ENCODE measurements at places on chromosomes 6 and 20. TPM values are rescaled to one million over a fixed set of nuclear protein-coding genes. Genes with fewer than 3 reads are reported as not detected.
A peak's percentile ranks its signal among the peaks of the same experiment; 100 is the strongest.

Gene TSHZ2
- total RNA-seq = 9.6 TPM

GRCh38 chr6:18261877-18262276, 2.5 kb downstream of the DEK start:
- DNase-seq = no peak

Gene XKR7
- not detected for total RNA-seq

Gene BHLHE23
- not detected for total RNA-seq

Gene PROKR2
- total RNA-seq = not detected

GRCh38 chr6:114108119-114109002, 137.4 kb upstream of the HDAC2 start:
- DNase-seq = no peak

Gene TNNC2
- total RNA-seq = not detected

- DNase-seq = no peak
These were observed 33.5 kb downstream of the SNX3 start for GRCh38 chr6:108227290-108227689.

DNA sequence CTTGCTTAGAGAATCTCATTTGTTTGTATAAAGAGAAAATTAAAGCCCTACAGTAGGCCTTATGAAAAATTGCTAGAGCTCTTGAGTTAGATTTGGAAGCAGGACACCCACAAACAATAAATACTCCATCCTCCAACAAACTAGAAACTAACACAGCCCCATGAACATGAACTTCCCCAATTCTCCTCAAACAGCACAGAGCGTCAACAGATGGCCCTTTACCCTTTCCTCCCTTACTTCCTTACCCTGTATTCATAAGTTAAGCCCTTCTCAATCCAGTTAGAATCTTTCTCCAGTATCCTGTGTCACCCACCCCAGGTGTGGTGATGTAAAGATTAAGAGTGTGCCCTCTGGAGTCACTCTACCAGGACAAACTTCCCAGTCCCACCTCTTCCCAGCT, 113.7 kb downstream of the UNC5CL start:
- no peak for DNase-seq

- DNase-seq = no peak
These were observed 96.9 kb downstream of the PRSS35 start for GRCh38 chr6:83609248-83609647.

GRCh38 chr6:17466147-17466546, 72.8 kb downstream of the CAP2 start:
- DNase-seq = no peak

Gene C4B
- total RNA-seq = 7.7 TPM

Gene GMEB2
- 26.1 TPM for total RNA-seq

- no peak for DNase-seq
These were observed 106.4 kb downstream of the JARID2 start for GRCh38 chr6:15352220-15352619.

GRCh38 chr6:56789879-56790278, 147.2 kb upstream of the DST start:
- no peak for DNase-seq

Gene SLC23A2
- 24.3 TPM for total RNA-seq

DNA sequence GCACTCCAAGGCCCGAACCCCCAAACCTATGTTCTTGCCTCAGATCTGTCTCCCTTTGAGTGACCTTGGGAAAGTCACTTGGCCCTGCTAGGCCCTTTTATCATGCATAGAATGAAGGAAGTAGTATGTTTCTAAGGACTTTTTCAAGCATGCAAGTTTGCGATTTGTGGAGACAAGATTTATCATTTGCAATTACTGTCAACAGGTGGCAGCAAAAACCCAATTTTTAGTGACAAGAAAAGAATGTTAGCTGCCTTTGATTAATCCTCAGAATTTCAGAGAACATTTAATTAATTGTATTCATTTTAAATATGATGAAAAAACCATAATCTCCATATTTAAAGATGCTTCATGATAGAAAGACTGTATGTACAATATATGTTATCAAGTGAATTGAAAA, 28.3 kb upstream of the PREP start:
- DNase-seq = no peak

GRCh38 chr20:34843421-34843820, 18.0 kb upstream of the NCOA6 start:
- no peak for DNase-seq

DNA sequence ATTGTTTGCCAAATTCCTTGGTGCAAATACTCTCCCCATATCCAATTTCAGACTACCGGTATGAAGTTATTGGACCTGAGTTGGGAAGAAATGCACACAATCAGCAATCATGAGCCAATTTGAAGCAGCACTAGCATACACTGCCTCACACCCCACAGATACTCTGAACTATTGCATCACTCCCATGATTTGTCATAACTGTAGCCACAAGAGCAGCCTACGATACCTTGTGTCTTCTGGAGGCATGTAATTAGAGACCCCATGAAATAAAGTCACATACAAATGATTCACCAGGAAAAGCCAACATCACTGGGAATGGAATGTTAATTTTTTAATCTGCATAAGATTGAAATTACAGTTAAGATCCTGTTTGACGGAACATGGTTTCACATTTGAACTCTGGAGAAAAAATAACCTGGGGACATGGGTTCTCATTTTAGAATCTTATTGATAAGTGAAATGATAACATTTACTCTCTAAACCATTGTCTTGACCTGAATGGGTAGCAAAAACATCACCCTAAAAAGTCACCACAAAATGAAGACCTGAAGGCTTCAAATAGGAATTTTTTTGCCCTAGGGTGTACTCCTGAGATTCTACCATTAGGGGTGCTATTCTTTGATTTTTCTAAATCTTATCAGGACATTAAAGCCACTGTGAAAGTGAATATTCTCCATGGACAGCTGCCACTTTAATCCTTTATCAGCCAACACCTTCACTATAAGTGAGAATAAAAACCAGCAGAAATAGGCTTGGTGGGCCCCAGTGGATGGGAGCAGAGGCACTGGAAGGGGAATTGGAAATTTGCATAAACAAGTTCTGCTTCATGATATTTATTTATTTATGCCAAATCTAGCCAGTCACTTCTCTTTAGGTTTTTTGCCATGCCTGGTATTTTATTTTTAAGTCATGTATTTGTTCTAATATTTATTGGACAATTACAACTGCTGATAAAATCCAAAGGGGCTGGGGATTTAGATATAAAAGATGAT, 34.5 kb upstream of the HBS1L start:
- DNase-seq = no peak

DNA sequence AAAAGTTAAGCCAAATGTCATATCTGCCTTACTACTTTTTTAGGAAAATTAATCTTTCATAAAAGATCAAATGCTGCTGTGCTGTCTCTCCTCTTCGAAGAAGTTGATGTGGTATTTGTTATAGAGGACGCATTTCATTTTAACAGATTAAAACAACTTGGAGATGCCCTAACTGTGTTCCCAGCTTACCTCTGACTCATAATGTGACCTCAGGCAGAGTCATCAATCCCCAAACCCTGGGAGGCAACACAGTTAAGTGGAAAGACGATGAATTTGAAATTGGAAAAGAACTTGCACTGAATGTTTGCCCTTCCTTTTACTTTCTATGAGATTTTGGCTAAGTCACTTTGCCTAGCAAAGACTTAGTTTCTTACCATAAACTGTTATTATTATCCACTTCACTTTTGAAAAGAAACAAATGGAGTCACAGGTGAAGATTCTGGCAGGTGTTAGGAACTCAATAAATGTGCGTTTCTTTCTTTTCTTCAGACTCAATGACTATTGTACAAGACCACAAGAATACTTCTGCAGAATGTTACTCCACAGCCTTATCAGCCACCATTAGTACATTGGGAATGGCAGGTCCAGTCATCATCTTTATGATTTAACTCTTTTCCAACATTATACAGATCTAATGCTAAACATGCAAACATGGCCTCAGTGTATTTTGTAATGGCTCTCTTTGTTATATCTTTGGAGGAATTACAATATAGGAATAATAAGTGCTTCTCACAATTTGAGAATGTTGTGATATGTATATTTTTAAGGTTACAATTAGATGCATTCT, 102.6 kb downstream of the COL21A1 start:
- DNase-seq = no peak

Gene TMC2
- total RNA-seq = not detected

DNA sequence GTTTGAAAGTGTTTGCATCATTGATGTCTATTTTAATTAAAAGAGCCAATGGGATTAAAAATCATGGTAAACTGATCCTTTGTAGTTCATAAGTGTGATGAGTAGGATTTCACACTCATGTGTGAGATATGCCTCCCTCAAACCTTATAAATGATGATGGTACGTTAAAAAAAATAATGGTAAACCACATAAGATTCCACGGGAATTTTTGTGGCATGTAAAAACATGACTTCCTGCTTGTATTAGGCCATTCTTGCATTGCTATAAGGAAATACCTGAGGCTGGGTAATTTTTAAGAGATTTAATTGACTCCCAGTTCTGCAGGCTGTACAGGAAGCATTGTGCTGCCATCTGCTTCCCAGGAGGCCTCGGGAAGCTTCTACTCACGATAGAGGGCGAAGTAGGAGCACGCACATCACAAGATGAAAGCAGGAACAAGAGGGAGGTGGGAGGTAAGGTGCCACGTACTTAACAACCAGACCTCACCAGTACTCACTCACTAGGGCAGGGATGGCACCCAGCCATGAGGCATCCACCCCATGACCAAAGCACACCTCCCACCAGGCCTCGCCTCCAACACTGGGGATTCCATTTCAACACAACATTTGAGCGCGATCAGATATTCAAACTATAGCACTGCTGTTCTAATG, 187.6 kb upstream of the QKI start:
- DNase-seq = no peak

Gene HLA-DRB1
- total RNA-seq = 23.9 TPM

DNA sequence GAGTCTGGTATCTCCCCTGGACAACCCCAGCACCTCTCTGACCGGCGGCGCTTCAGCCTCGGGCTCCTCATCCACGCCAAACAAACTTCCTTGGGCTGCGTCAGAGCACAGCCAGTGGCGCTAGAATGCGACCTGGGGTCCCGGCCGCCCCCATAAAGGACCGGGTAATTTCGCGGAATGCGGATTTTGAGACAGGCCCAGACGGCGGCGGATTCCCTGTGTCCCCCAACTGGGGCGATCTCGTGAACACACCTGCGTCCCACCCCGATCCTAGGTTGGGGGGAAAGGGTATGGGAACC, 1.6 kb downstream of the FOXP4 start:
- no peak for DNase-seq

Gene EYA2
- not detected for total RNA-seq

- DNase-seq = no peak
These were observed 33.9 kb downstream of the TXLNB start for GRCh38 chr6:139257821-139258398.

GRCh38 chr6:20954315-20954714, 420.1 kb downstream of the CDKAL1 start:
- DNase-seq = no peak

DNA sequence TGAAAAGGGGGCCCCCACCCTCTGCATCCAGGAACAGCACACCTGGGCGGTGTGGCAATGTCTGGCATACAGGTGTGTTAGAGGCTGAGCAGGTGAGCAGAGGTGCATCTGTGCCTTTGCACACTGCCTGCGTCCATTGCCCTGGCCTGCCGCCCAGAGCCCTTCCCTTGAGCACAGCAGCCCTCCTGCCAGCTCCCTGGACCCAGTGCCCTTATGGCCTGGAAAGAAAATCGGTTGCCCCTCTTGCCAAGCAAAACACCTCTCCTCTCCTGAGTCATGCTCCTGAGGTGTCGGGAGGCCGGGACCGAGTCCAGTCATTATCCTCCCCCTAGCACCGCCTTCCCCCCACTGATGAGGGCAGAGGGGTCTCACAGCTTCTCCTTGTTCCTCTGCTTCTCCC, 259.9 kb downstream of the SMOC2 start:
- no peak for DNase-seq

DNA sequence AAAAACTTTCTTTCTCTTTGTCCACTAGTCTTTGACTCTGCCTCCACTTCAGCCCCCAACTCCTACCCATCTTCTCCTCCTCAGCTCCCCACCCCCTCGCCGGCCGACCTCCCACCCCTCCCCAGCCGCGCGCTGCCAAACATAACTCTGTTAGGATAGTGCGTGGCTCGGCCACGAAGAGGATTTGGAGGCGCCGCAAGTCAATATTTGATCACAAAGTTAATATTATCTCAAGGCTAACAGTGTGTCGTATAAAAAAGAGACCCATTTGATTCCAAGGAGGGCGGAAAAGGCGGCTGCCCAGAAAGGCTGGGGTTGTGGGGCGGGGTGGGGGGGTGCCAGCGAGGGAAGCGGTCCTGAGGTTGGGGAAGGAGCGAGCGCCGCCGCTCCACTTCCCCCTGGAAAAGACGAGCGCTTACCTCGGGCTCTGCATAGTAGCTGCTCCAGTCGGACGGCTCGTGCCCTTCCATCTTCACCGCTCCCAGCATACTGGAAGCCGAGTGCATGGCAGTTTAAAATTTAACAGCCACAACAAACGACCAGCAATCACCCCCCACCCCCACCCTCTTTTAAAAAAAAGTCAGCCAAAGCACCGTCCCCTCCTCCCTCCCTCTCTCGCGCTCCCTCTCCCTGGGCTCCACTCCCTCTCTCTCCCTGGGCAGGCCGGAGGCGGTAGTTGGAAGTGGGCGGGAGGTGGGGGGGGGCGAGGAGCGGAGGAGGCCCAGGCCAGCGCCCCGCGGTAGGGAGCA, 425 bp downstream of the FOXA2 start:
- DNase-seq = no peak

Gene PKIB
- 0.65 TPM for total RNA-seq

DNA sequence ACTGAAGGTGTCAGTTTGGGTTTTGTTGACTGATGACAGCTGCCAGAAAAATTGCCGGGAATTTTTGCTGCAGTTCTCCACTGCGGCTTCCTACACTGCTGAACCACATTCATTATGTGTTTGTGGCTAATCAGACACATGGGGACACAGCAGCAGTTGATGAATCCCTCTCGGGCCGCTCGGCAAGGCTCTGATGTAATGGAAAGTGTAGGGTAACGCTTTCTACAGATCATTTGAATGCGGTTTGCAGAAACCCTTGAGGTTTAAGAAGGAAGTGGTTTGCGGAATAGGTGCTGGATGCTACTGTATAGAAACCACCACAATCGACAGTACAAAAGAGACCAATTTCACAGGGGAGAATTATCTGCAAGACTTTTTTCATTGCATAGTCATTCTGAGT, 138.7 kb upstream of the SASH1 start:
- DNase-seq = peak; percentile 84

GRCh38 chr6:16647422-16647821, 113.8 kb downstream of the ATXN1 start:
- no peak for DNase-seq

- no peak for DNase-seq
These were observed 21.9 kb upstream of the PTPN1 start for GRCh38 chr20:50488236-50488806.

GRCh38 chr6:111068866-111069234, 18.5 kb upstream of the SLC16A10 start:
- DNase-seq = no peak

Measured in naive thymus-derived CD8-positive, alpha-beta T cell (primary cell).